ENCODE measurements at places on chromosomes 1 and 21. TPM values are rescaled to one million over a fixed set of nuclear protein-coding genes. Genes with fewer than 3 reads are reported as not detected.

Gene RPAP2
- polyA plus RNA-seq: 11.3 TPM

Gene XCL2
- polyA plus RNA-seq: 3.9 TPM

Gene MAP3K21
- 0.52 TPM for polyA plus RNA-seq

Gene PLPPR4
- polyA plus RNA-seq: 1.3 TPM

Gene ARHGAP30
- 1.6 TPM for polyA plus RNA-seq

Gene S100A14
- 0.40 TPM for polyA plus RNA-seq

Gene ATP1A2
- polyA plus RNA-seq: 38.6 TPM

Gene FAAH
- 6.7 TPM for polyA plus RNA-seq

Gene PLEKHN1
- not detected for polyA plus RNA-seq

GRCh38 chr1:212687811-212688210, 11.8 kb downstream of the BATF3 start:
- H3K27ac ChIP-seq: no peak overlapping the region
- no peak overlapping the region for H3K4me3 ChIP-seq
- H3K4me1 ChIP-seq: no peaks in the 10 kb centered on the region
- no peaks in the 10 kb centered on the region for H3K27me3 ChIP-seq
- no peak for DNase-seq

GRCh38 chr1:90721210-90722194, 4.4 kb upstream of the BARHL2 start:
- H3K27ac ChIP-seq: no peak overlapping the region
- H3K4me1 ChIP-seq: peaks cover 9% of the 10 kb centered on the region
- peaks cover 3% of the 10 kb centered on the region for H3K27me3 ChIP-seq
- no peaks in the 10 kb centered on the region for H3K36me3 ChIP-seq
- no peak for DNase-seq

- no peaks in the 10 kb centered on the region for H3K27me3 ChIP-seq
- peaks cover 3% of the 10 kb centered on the region for H3K4me1 ChIP-seq
- H3K27ac ChIP-seq: no peak overlapping the region
- DNase-seq: no peak
- no peak overlapping the region for H3K4me3 ChIP-seq
- H3K36me3 ChIP-seq: no peaks in the 10 kb centered on the region
These were observed 5.2 kb downstream of the CCN1 start for GRCh38 chr1:85585799-85586198.

DNA sequence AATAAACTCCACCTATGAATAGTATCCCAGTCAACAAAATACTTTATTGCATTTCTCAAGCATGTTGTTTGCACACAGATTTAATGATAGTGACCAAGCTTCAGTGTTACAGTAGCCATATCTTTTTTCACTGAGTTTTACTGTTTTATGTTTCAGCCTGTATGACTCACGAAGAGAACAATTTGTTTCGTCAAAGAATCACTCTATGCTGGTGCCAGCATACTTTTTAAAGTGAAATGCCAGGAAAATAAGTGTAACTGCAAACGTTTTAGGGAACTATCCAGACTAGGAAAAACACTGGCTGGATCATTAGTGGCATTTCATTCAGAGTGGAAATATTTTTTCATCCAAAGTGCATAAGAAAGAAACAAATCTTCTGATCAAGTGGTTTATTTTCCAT, 210.8 kb downstream of the COL11A1 start:
- H3K4me1 ChIP-seq: peaks cover 1% of the 10 kb centered on the region
- no peaks in the 10 kb centered on the region for H3K27me3 ChIP-seq

- no peaks in the 10 kb centered on the region for H3K36me3 ChIP-seq
- peak; percentile 83 for DNase-seq
- H3K4me3 ChIP-seq: peak overlapping the region; percentile 73
- peaks cover 9% of the 10 kb centered on the region for H3K4me1 ChIP-seq
These were observed 486 bp downstream of the SLC27A3 start for GRCh38 chr1:153775458-153776327.

DNA sequence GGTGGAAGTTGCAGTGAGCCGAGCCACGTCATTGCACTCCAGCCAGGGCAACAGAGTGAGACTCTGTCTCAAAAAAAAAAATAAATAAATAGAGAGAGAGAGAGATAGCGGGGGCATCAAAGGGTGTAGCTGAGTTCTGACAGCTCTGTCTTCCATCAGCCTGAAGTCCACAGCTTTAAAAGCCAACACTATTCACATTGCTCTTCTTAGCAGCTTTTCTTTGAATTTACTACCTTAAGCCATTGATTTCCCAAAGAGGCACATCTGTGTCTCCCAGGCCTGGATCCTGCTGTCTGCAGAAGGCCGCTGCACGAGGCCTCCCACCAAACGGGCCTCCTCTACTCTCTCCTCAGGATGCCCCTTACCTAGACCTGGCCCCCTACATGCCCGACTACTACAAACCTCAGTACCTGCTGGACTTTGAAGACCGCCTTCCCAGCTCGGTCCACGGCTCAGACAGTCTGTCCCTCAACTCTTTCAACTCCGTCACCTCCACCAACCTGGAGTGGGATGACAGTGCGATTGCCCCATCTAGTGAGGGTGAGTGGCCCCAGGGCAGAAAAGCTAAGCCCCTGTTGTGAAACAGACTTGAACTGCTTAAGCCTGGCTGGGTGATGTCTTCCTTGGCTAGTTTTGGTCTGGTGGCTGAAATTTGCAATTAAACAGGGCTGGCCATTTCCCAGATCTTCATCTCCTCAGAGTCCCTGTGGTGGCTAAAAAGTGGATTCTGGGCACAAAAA, 16.5 kb upstream of the SLC25A34 start:
- no peak overlapping the region for H3K27ac ChIP-seq
- H3K36me3 ChIP-seq: peaks cover 2% of the 10 kb centered on the region

DNA sequence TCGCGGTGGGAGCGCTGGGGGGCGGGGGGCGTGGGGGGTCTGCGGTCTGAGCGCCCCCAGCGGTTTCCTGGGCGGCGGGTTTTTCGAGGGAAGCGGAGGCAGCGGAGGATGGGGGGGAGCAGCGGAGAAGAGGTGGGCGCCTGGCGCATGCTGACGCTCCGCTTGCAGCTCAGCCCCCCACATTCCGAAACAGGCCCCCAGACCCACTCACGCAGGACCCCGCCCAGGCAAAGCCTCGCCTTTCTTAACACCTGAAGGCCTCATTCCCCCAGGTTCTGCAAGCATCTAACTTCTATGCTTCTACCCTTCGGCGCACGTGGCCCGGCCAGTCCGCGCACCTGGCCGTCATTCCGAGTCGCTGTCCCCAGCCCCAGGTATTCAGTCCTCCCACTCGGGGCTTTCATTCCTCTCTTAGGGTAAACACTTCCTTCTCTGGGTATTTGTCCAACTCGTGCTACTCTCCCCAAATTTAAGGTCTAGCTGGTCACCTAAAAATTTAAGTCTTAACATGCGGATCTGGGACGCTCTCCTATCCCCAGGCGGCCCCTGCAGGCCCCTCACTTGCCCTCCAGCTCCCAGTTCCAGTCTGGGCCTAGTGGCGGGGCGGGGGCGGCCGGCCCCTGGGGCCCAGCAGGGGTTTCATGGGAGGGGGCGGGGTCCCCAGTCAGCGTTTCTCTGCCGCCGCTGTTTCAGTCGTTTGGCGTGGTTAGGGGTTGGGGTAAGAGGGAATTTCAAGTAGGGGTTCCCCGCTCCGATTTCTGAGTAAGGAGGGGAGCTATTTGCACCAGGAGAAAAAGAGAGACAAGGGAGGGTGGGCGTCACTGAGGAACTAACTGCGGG, 2.8 kb upstream of the ZBTB7B start:
- DNase-seq: no peak
- peak overlapping the region; percentile 82 for H3K4me3 ChIP-seq
- no peaks in the 10 kb centered on the region for H3K36me3 ChIP-seq

- H3K4me3 ChIP-seq: no peak overlapping the region
- no peaks in the 10 kb centered on the region for H3K36me3 ChIP-seq
- no peak overlapping the region for H3K27ac ChIP-seq
These were observed 61.3 kb upstream of the ID3 start for GRCh38 chr1:23620605-23621004.

DNA sequence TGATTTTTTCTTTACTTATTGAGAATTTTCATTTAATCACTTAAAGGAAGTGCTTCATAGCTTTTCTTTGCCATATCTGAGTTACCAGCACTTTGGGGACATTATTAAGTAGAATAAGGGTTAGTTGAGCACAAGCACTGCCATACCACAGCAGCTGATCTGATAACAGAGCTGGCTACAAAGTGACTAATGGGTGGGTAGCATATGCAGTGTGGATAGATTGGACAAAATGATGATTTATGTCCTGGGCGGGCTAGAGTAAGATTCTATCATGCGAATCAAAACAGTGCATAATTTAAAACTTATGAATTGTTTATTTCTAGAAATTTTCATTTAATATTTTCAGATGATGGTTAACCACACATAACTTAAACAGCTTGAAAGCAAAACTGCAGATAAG, 102.2 kb upstream of the SNX7 start:
- DNase-seq: no peak
- H3K27ac ChIP-seq: no peak overlapping the region
- H3K27me3 ChIP-seq: no peaks in the 10 kb centered on the region
- H3K4me1 ChIP-seq: no peaks in the 10 kb centered on the region
- H3K4me3 ChIP-seq: no peak overlapping the region
- no peaks in the 10 kb centered on the region for H3K36me3 ChIP-seq

- H3K27me3 ChIP-seq: no peaks in the 10 kb centered on the region
- H3K4me3 ChIP-seq: no peak overlapping the region
These were observed 1317.7 kb downstream of the MRPL39 start for GRCh38 chr21:24289539-24289938.

DNA sequence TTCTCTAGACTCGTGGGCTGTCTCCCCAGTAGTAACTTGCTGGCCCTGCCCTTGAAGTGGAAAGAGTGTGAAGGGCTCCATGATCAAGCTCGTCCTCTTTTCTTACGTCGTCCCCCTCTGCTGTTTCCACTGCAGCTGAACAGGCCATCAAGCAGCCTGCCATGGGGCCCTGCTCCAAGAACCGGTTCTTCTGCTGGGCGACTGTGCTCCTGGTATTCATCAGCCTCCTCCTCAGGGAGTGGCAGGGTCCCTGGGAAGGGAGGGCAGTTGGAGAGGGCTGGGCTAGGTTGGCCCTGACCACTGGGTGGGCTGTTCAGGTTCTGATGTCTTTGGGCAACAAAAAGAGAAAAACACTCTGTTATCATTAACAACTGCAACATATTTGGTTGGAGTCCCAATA, 151.5 kb downstream of the FCRL5 start:
- no peaks in the 10 kb centered on the region for H3K27me3 ChIP-seq
- DNase-seq: no peak
- no peaks in the 10 kb centered on the region for H3K4me1 ChIP-seq

DNA sequence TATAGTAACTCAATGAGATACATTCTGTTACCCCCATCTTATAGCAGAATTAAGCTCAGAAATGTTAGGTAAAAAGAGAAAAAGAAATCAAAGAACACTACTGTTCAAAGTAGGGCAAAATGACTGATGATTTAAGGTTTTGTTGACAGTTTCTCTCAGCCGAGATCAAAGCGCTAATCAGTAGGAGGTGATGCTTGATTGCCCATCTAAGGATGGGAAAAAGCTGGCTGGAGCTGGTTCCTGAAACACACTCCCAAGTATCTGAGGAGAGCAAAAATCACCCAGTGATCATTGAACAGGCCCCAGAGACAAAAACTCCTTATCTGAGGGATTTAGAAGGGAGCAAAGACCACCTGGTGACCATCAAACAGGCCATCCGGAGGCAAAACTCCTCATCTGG, 64.5 kb upstream of the CSF1 start:
- no peak overlapping the region for H3K27ac ChIP-seq
- H3K4me1 ChIP-seq: no peaks in the 10 kb centered on the region
- no peaks in the 10 kb centered on the region for H3K27me3 ChIP-seq
- H3K36me3 ChIP-seq: no peaks in the 10 kb centered on the region
- DNase-seq: no peak

DNA sequence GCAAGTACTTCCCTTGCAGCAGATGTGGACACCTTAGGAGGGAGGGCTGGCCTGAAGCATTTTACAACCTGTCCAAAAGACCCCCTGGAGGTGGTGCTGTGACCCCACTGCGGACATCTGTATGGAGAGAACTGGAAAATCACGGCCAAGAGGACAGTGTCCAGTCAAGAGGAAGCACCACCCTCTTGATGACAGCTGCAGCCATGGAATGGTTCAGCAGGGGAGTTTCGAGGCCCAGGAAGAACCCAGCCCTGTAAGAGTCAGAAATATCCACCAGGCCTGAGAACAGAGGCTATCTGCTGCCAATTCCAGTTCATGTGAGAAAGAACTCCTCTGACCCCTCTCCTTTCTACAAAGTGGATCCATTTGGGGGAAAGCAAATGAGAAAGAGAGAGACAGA, 126.8 kb downstream of the PLXNA2 start:
- H3K27ac ChIP-seq: no peak overlapping the region
- H3K36me3 ChIP-seq: no peaks in the 10 kb centered on the region
- no peak for DNase-seq
- no peak overlapping the region for H3K4me3 ChIP-seq
- H3K4me1 ChIP-seq: no peaks in the 10 kb centered on the region

- no peaks in the 10 kb centered on the region for H3K36me3 ChIP-seq
- peak overlapping the region; percentile 77 for H3K27ac ChIP-seq
- no peak for DNase-seq
These were observed 79.0 kb upstream of the CAPZB start for GRCh38 chr1:19564366-19564765.
